ENCODE measurements at places on chromosomes 3 and 15.

- no peak for DNase-seq
Measured at GRCh38 chr15:52427804-52428203, 100.9 kb downstream of the MYO5A start.

DNA sequence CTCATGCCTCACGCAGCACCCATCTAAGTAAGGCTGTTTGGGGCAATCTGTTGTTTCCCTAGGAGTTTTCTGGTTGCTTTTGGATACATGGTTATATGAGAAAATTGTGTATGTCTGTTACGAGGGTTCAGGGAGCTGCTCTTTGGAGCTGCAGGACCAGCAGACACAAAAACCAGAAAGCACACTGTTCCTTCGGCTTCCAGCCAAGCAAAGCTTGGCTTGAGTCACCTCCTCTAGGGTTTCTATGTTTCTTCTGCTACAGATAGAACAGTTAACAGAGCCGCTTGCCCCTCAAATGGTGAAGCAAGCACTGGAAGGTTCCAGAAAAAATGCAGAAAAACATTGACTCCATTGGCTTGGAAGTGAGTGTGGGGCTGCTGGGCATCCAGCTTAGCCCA is 49.2 kb upstream of the CTDSPL start:
- DNase-seq, result no peak

DNA sequence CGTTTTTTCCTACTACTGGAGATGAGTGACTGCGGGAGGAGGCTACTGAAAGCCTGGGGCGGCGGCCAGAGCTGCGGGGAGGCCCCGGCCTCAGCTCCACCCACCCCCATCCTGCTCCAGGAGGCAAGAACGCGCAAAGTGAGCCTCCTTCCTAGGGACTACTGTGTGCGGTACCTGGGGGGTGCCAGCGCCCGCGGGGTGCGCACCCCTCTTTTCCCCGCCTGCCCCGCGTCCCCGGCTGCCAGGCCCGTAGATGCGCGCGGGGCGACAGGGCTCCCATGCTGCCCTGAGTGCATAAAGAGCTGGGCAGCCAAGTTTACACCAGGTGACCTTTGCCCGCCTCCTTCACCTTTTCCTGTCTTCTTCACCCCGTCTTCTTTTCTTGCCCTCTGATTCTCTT is 2.5 kb upstream of the USF3 start:
- no peak for DNase-seq

DNA sequence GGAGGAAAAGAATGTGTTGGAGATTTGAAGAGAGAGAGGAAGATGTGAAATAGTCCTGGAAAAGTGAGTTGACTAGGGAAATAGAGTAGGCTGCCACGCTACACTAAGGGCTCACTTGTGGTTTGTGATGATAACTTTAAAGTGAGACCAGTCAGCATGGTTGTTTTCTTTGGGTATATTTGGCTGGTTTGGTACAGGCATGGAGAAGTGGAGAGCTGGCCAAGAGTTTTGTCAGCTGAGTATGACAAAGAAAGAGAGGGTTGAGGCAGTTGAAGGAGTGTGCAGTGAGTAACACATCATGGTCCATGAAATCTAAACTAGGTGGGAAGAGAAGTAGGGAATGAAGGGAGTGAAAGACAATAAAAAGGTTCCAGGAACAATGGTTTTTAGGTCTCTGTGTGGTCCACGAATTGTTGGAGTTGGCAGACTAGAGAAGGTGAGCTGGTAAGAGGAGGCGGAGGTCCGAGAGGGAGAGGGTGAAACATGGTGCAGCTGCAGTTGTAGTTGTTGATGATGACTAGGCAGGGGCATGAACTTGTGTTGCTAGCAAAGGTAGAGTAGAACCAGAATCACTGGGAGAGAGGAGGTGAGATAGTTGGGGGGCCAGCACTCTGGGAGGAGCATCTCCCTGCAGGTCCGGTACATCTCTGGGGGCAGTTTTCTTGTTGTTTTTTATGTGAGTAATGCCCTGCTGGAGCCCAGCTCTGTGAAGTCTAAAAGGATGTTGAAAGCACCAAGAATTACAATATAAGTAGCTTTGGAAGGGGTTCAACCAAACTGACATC is 21.0 kb downstream of the ZNF80 start:
- DNase-seq, result no peak

- DNase-seq, result peak; percentile 63
Measured at GRCh38 chr15:51736751-51737521, 519 bp downstream of the LYSMD2 start.
